Mesendoderm (in vitro differentiated cells): ENCODE measurements at places on chromosomes 13 and 19.

DNA sequence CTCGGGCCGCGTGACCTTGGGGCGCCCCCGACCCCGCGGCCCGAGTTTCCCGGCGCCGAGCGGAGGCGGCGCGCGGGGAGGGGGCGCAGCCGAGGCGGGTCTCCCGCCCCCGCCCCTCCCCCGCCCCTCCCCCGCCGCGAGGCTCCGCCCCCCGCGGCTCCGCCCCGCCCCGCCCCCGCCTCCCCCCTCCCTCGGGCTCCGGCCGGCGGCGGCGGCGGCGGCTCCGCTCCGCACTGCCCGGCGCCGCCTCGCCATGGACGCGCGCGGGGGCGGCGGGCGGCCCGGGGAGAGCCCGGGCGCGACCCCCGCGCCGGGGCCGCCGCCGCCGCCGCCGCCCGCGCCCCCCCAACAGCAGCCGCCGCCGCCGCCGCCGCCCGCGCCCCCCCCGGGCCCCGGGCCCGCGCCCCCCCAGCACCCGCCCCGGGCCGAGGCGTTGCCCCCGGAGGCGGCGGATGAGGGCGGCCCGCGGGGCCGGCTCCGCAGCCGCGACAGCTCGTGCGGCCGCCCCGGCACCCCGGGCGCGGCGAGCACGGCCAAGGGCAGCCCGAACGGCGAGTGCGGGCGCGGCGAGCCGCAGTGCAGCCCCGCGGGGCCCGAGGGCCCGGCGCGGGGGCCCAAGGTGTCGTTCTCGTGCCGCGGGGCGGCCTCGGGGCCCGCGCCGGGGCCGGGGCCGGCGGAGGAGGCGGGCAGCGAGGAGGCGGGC is at the start of gene HCN2:
TSS of gene HCN2 (plus strand) at position 189 of the 703 bp plus-strand sequence. CDS start at position 254, 65 bp downstream.
- no peaks in the 10 kb centered on the region for H3K4me1 ChIP-seq
- H3K27ac ChIP-seq, result no peak within 1 kb of the TSS
- no peak for DNase-seq
- no peak within 1 kb of the TSS for H3K4me3 ChIP-seq

GRCh38 chr13:26486550-26486949 is 70.9 kb upstream of the WASF3 start:
- H3K4me1 ChIP-seq, result no peaks in the 10 kb centered on the region
- DNase-seq, result no peak
- H3K4me3 ChIP-seq, result no peak overlapping the region
- H3K27me3 ChIP-seq, result no peaks in the 10 kb centered on the region
- H3K36me3 ChIP-seq, result no peaks in the 10 kb centered on the region

- no peak overlapping the region for H3K4me3 ChIP-seq
Observed at GRCh38 chr19:15290166-15290565, 42.2 kb downstream of the BRD4 start.

DNA sequence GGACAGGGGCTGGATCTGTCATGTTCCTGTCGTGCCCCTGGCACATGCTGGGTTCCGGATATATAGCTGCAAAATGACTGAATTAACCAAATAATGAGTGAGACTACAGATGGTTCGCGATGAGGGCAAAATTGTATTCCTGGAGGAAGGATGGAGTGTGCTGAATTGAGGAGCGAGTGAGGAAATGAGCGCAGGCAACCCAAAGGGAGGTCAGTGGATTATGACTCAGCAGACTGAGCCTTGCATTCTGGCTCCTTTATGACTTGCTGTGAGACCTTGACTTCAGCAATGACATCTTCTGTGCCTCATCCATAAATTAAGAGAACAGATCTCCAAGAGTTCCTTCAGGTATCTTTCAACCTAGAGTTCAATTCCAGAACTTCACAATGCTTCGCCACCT is 115.0 kb upstream of the CLDN10 start:
- no peak overlapping the region for H3K4me3 ChIP-seq
- no peaks in the 10 kb centered on the region for H3K4me1 ChIP-seq
- peak; percentile 15 for DNase-seq
- H3K27me3 ChIP-seq, result no peaks in the 10 kb centered on the region
- no peaks in the 10 kb centered on the region for H3K36me3 ChIP-seq
- no peak overlapping the region for H3K27ac ChIP-seq

DNA sequence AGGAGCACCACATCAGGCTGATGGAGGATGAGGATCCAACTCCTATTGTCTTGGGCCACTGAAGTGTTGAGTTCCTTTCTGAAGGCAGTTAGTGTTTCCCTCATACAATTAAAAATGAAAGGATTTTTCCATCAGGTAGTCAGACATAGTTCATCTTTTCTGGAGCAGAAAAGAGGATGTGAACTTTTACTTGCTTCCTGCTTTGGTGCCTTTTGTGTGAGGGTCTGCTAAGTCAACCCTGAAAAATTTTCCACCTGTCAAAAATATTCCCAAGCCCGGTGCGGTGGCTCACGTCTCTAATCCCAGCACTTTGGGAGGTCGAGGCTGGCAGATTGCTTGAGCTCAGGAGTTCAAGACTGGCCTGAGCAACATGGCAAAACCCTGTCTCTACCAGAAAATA is 43.9 kb downstream of the RGCC start:
- no peak overlapping the region for H3K27ac ChIP-seq
- no peak overlapping the region for H3K4me3 ChIP-seq
- DNase-seq, result no peak
- no peaks in the 10 kb centered on the region for H3K27me3 ChIP-seq
